Activated CD8-positive, alpha-beta T cell treated with anti-CD3 and anti-CD28 coated beads for 36 hours (primary cell): ENCODE measurements at places on chromosomes 2 and 18. TPM values are rescaled to one million over a fixed set of nuclear protein-coding genes. Genes with fewer than 3 reads are reported as not detected.

Gene CGREF1
- total RNA-seq, result 4.3 TPM

Gene LAMA3
- 0.05 TPM for total RNA-seq

Gene BOLL
- not detected for total RNA-seq

Gene HOXD13
- not detected for total RNA-seq

Gene KCNG2
- not detected for total RNA-seq

Gene STARD6
- not detected for total RNA-seq

Gene THUMPD2
- total RNA-seq, result 16.9 TPM

Gene RNU2-63P
- 6.0 TPM for total RNA-seq

Gene E2F6
- 10.5 TPM for total RNA-seq

Gene RELCH
- total RNA-seq, result 18.4 TPM

Gene OSBPL6
- total RNA-seq, result 2.5 TPM

Gene GKN2
- not detected for total RNA-seq

Gene GALNT3
- total RNA-seq, result 2.8 TPM

Gene RGPD6
- 15.8 TPM for total RNA-seq

Gene KCNJ3
- total RNA-seq, result not detected

Gene ARHGEF33
- total RNA-seq, result not detected

Gene WDFY1
- 20.8 TPM for total RNA-seq

Gene SERPINB13
- not detected for total RNA-seq

Gene POTEE
- total RNA-seq, result 0.61 TPM

Gene LRATD1
- total RNA-seq, result not detected

Gene ICA1L
- total RNA-seq, result 8.0 TPM

Gene MDH1B
- total RNA-seq, result 0.92 TPM

Gene SRD5A2
- not detected for total RNA-seq

Gene UGT1A7
- not detected for total RNA-seq

Gene ASIC4
- not detected for total RNA-seq

Gene SNRPD1
- total RNA-seq, result 148 TPM

Gene C2orf92
- 6.8 TPM for total RNA-seq

Gene TRIM43
- total RNA-seq, result not detected

Gene KCTD18
- 15.2 TPM for total RNA-seq

Gene SLC40A1
- 1.5 TPM for total RNA-seq

Gene L3MBTL4
- total RNA-seq, result not detected

Gene PROKR1
- total RNA-seq, result not detected
